Large intestine (tissue), 12 donors: ENCODE measurements at places on chromosomes 2 and 18.

GRCh38 chr2:70716951-70717350 lies 51.0 kb downstream of the ADD2 start:
- no peak for DNase-seq

GRCh38 chr2:224545884-224546644 lies 39.1 kb downstream of the CUL3 start:
- no peak for DNase-seq

GRCh38 chr2:43024515-43025011 lies 201.8 kb downstream of the ZFP36L2 start:
- DNase-seq: peak; percentile 66

- peak; percentile 55 for DNase-seq
Measured at GRCh38 chr2:241808721-241809382, at the start of gene NEU4. Gene NEU4, plus strand, starts transcription at chr2:241809193. Its CDS starts 5,292 bp downstream, at chr2:241814485.

DNA sequence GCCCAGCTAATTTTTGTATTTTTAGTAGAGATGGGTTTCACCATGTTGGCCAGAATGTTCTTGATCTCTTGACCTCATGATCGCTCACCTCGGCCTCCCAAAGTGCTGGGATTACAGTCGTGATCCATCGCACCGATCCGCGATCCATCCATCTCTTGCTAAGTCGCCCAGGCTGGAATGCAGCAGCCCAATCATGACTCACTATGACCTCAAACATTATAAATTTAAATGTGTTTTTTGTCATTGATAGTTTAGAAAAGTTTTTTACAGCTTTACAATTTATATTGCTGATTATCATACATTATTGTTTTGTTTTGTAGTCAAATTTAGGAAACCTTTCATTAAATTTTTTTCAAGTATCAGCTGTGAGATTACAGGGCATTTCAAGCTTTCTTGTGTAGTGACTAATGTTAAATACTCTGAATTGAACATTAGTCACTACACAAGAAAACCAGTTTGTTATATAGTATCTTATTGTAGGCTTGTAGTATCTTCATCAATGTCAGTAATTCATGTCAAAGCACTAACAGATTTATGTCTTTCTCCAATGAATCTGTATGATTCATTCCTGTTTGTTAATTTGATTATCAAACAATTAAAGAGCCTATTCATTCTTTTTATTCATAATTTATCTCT lies 37.5 kb downstream of the NR4A2 start:
- DNase-seq: no peak

DNA sequence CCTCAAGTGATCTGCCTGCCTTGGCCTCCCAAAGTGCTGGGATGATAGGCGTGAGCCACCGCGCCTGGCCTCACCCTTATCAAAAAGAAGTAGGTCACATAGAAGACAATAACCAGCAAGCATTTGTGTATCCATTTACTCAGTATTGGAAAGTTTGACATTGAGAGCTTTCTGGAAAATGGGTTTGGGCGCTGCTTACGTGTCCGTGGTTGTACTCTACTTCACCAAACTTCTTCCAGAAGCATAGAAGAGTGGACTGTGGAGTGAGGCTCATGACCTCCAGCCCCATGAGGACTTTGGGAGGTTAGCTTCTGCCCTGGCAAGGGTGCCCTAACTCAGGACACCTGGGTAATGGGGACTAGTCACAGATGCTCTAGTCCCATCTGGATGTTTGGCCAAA lies 3.7 kb upstream of the ODC1 start:
- no peak for DNase-seq

GRCh38 chr2:111673526-111673925 lies 210.5 kb downstream of the ANAPC1 start:
- DNase-seq: no peak
